ENCODE measurements at places on chromosomes 3 and 15.

DNA sequence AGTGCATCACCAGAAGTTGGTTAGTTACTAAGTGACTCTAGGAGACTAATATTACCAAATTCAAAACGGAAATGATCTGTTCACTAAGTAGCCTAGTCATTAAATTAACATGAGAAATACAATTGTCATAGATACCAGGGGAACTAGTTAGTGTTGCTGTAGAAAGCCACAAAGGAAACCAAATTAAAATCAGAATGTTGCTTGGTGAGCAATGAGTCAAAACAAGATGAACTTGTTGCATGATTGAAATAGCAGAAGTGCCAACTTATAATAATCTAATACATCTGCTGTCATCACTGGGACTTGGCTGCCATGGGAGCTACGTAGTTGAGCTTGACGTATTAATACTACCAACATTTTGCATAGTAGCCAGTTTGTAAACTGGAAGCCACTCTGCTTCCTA lies 458.1 kb downstream of the DIPK2A start:
- no peak for DNase-seq

DNA sequence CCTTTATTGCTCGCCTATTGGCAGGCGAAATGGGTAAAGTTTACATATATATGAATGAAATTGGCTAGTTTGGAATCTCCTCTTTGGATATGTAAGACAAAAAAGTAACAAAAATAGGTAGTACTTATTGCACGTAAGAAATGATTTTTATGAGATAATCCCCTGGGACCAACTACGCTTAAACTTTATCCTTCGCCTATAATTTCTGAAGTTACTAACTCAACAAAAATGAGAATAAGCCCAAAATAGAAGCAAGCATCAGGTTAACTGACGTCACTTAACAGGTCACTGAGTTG lies 438 bp upstream of the SLC49A4 start:
- no peak for DNase-seq

GRCh38 chr3:13715961-13716360 lies 163.9 kb downstream of the WNT7A start:
- DNase-seq, result no peak

DNA sequence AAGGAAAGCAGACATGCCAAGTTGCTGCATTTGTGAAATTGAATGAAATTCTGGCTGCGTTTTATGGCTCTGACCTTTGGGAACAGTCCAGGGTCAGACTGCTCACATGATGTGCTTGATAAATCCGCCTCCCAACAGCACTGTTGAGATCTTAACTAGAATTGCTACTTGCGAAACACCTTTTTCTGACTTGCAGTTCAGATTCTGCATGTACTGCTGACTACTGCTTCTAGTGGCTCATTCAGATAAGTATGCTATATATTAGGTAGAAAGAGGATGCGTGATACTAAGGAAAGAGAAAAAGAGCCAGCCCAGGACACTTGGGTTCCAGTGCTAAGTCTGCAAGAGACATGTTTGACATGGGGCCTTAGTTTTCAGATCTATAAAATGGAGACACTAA lies 129.4 kb downstream of the LPP start:
- no peak for DNase-seq

GRCh38 chr15:99145778-99146177 lies 40.9 kb downstream of the SYNM start:
- no peak for DNase-seq

DNA sequence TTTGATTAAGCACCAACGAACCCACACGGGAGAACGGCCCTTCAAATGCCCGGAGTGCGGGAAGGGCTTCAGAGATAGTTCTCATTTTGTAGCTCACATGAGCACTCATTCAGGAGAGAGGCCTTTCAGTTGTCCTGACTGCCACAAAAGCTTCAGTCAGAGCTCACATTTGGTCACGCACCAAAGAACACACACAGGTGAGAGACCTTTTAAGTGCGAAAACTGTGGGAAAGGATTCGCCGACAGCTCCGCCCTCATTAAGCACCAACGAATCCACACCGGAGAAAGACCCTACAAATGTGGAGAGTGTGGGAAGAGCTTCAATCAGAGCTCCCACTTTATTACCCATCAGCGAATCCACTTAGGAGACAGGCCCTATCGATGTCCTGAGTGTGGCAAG lies 8.7 kb downstream of the ZNF774 start:
- no peak for DNase-seq

All from muscle of back (tissue), 13 donors.